Brain (organoid and tissue), 16 donors: ENCODE measurements at places on chromosomes 7 and 10. TPM values are rescaled to one million over a fixed set of nuclear protein-coding genes. Genes with fewer than 3 reads are reported as not detected.

Gene CYP2C18
- not detected for polyA plus RNA-seq

Gene NME8
- not detected for polyA plus RNA-seq

Gene CALCR
- not detected for polyA plus RNA-seq

Gene OR2A12
- not detected for polyA plus RNA-seq

Gene JCAD
- polyA plus RNA-seq, result 12.4 TPM

Gene STEAP1B
- 2.9 TPM for polyA plus RNA-seq
